ENCODE measurements at places on chromosomes 2 and 18.

GRCh38 chr2:208062961-208063360 is 37.6 kb upstream of the PLEKHM3 start:
- H3K27ac ChIP-seq, result no peak overlapping the region
- H3K27me3 ChIP-seq, result no peaks in the 10 kb centered on the region
- H3K4me3 ChIP-seq, result no peak overlapping the region

GRCh38 chr2:173962031-173962430 is 3.1 kb downstream of the SP3 start:
- H3K27me3 ChIP-seq, result no peaks in the 10 kb centered on the region
- peaks cover 2% of the 10 kb centered on the region for H3K4me1 ChIP-seq
- peaks cover 1% of the 10 kb centered on the region for H3K36me3 ChIP-seq
- DNase-seq, result no peak
- no peak overlapping the region for H3K4me3 ChIP-seq

- DNase-seq, result no peak
- no peak overlapping the region for H3K4me3 ChIP-seq
- H3K27me3 ChIP-seq, result no peaks in the 10 kb centered on the region
- no peak overlapping the region for H3K27ac ChIP-seq
These were observed 3.5 kb upstream of the LAPTM4A start for GRCh38 chr2:20054931-20055330.

GRCh38 chr18:74937291-74937690 is 271.6 kb downstream of the PTGR3 start:
- no peak for DNase-seq
- no peaks in the 10 kb centered on the region for H3K36me3 ChIP-seq
- no peak overlapping the region for H3K27ac ChIP-seq
- H3K27me3 ChIP-seq, result no peaks in the 10 kb centered on the region
- no peak overlapping the region for H3K4me3 ChIP-seq

DNA sequence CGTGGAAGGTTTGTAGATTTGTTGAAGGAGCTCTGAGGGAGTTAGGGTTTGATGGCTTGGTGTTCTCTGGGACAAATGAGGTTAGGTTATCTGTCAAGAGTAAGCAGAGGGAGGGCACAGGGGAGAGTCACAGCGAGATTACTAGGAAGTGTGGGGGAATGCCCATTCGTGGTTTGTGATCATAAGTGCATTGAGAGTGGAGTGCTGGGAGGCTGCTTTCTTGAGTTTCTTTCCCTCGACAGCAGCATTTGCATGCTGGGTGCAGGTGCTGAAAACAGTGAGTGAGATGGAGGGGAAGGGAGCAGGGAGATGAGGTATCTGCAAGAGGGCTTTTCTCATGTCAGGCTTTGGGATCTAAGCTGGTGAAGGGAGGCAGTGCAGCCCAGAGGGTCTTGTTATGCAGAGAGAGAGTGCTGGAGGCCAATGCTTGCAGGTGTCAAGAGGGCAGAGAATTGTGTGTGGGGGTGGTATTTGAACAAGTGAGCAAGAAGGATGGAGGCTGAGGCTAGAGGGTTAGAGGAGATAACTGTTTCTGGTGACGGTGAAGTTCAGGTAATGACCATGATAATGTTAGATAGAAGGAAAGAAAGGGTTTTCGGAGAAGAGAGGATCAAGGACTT is 8.8 kb downstream of the RALB start:
- no peak overlapping the region for H3K4me3 ChIP-seq
- DNase-seq, result no peak
- no peak overlapping the region for H3K27ac ChIP-seq
- no peaks in the 10 kb centered on the region for H3K27me3 ChIP-seq
- H3K4me1 ChIP-seq, result peaks cover 6% of the 10 kb centered on the region
- H3K36me3 ChIP-seq, result peaks cover 2% of the 10 kb centered on the region

GRCh38 chr2:60459851-60460250 is 93.6 kb downstream of the BCL11A start:
- peaks cover 22% of the 10 kb centered on the region for H3K36me3 ChIP-seq
- H3K4me1 ChIP-seq, result no peaks in the 10 kb centered on the region
- H3K27ac ChIP-seq, result no peak overlapping the region
- H3K27me3 ChIP-seq, result no peaks in the 10 kb centered on the region
- DNase-seq, result no peak

GRCh38 chr2:54455131-54455562 is 980 bp upstream of the SPTBN1 start:
- H3K4me1 ChIP-seq, result peaks cover 9% of the 10 kb centered on the region
- no peaks in the 10 kb centered on the region for H3K36me3 ChIP-seq
- no peaks in the 10 kb centered on the region for H3K27me3 ChIP-seq
- H3K4me3 ChIP-seq, result peak overlapping the region; percentile 92

All from trophoblast cell (in vitro differentiated cells and primary cell).